ENCODE measurements at places on chromosomes 7 and 10. TPM values are rescaled to one million over a fixed set of nuclear protein-coding genes. Genes with fewer than 3 reads are reported as not detected.

DNA sequence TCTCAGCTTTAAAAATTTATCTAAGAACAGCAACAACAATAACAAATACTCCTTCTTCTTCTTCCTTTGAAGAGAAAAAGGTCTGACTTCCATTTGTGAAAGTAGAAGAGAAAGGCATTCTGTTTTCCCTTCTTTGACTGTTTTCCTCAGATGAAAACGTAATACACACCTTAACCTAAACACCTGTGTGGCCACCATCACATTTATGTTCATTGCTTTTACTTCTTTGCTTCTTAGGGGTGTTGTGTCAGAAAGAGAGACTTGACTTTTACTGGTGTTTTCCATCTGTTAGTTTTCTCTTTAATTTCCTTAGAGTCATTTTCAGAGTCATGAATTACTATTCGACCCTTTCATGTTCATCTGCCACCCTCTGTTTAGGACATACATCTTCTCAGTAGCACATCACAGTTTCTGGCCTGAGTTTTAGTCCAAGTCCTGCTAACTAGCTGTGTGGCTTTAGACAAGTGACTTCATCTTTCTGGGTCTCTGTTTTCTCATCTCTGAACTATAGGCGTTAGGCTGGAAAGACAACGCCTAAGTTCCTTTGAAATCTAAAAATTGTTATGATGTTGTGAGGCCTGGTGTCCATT, 283.8 kb downstream of the GATA3 start:
- peak; percentile 45 for DNase-seq

Gene HOXA3
- not detected for total RNA-seq

DNA sequence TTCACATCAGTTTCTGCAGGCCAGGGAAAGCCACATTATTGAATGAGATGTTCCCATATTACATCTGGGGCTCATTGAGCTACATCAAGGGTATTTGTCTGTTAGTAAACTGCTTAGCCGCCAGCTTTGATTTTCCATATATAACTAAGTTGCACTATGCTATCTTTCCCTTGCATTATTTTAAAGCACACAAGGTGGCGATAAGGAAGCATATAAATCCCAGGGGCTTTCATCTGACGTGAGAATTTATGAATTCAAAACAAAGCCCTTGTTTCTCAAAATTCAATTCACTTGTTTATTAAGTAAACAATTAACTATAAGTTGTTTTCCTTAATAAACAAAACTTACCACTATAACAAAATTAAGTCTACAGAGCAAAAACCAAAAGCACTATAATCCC, 334.1 kb upstream of the TPK1 start:
- DNase-seq, result no peak

Gene ZEB1
- total RNA-seq, result 45.4 TPM

Gene SLC16A12
- total RNA-seq, result not detected

- peak; percentile 52 for DNase-seq
Measured at GRCh38 chr10:102421757-102422512, 1.3 kb downstream of the FBXL15 start.

- no peak for DNase-seq
Measured at GRCh38 chr7:18213652-18214051, 186.0 kb upstream of the PRPS1L1 start.

Gene THSD7A
- not detected for total RNA-seq

DNA sequence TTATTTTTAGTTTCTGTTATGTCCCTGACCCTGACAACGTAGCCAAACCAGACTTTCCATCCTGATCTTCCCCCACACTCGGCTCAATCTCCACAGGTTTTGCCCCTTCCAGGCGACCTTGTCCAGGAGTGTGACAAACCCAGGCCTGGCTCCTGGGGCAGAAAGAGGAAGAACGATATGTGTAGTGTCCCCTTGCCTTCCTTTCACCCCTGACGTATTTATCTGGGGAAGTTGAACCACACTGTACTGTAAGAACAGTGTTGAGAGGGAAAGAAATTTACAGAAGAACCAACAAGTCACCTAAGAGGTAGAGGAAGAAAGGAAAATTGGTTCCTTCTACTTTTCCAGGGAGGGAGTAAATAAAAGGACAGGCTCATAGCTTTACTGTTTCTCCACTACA, 158.0 kb downstream of the VTI1A start:
- DNase-seq, result no peak

- DNase-seq, result no peak
Measured at GRCh38 chr10:64486149-64486548, 964.9 kb downstream of the REEP3 start.
